Stimulated activated CD4-positive, alpha-beta T cell treated with anti-CD3 and anti-CD28 coated beads, Interleukin-12 subunit alpha, Interleukin-12 subunit beta, amount 100 ng/mL, for 48 hours (primary cell): ENCODE measurements at places on chromosomes 5 and 9.

DNA sequence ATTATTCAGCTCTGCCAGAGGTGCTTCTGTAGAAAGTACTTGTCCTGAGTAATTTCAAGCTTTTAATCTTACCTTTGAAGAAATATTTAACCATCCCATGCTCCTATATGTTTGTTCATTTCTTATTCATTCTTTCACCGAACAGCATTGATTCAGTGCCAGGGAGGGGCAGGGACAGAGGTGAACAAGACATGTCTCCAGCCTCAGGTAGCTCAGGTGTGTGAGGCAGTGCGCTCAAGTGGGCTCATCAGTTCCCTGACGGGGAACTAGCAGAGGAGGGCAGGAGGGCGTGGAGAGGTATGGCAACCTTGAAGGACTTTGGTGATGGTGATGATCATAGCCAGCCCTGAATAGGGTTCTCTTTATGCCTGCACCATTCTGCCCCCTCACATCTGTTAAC is 25.9 kb downstream of the ERGIC1 start:
- no peak for DNase-seq

- no peak for DNase-seq
Observed at GRCh38 chr5:69276422-69277174, 41.9 kb downstream of the CDK7 start.

GRCh38 chr5:147661541-147661940 is 121.0 kb downstream of the JAKMIP2 start:
- DNase-seq = no peak

DNA sequence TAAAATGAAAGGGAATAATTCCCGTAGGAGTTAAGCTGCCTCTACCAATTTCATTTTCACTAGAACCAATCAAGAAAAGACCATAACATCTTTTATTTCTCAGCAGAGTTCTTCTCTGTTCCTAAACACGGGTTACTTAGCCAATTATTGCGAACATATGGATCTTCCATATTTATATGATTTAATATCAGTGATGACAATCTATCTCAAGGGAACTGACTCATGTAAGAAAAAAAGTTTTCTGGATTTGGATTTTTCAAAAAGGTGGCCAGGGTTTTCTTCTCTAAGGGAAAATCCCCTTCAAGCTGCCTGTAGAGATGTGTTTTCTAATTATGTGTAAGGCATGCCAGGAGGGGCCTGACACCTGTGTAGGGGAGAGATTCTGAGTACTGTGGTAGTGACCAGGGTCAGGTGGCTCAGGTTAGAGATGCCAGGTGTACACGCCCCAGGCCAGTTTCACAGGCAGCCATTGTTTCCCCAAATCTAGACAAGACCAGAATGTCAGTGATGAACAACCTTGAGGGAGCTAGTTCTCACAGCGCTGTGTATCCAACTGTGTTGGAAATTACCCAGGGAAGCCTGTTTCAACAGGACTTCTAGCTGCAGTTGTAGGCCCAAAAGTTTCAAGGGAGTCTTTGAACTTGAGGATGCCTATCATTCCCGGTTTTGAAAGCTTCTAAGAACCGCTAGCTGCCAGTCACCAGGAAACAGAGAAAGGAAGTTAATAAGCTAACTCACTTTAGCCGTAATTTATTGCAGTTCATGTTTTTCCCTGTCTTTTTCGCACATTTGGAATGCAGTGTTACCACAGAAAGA is 572.5 kb upstream of the RGMB start:
- DNase-seq = no peak

DNA sequence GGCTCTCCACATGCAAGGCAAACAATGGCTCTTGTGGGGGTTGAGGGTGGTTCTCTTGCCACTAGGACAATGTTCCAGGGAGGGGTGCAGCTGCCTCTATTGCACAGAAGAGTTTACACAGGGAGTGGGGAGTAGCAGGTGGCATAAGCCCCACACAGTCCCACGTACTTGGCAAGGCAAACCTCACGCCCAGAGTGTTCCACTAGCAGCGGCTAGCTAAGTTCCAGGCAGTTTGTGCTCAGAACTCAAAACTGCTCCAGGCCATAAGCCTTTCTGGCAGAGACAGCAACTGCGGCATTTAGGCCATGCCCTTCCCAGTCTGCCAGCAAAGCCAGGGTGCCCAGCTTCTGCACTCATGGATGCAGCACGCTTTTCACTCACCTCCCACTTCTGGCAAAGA is 29.0 kb upstream of the BTNL3 start:
- DNase-seq = no peak

GRCh38 chr9:137784641-137785513 is 92.7 kb upstream of the CACNA1B start:
- no peak for DNase-seq

GRCh38 chr5:157431544-157432200 is 28.3 kb upstream of the NIPAL4 start:
- DNase-seq = no peak

DNA sequence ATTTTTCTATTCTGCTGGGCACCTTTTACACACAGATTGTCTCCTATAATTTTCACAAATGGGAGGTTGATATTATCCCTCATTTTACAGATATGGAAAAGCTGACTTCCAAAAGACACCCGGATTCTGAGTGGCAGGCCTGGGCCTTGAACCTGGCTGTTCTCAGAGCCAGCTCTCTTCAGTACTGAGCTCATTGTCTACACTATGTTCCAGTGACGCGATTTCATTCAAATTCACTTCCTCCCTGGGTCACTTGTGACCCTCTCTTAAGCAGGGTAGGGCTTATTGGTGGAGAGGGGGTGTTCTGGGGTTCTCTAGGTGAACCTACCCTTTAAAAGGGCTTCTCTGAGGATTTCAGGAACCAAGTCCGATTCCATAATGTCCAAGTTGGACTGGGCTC is 70.2 kb downstream of the ANKRD33B start:
- no peak for DNase-seq

- peak; percentile 16 for DNase-seq
Observed at GRCh38 chr5:172910828-172911627, 48.2 kb upstream of the RPL26L1 start.

DNA sequence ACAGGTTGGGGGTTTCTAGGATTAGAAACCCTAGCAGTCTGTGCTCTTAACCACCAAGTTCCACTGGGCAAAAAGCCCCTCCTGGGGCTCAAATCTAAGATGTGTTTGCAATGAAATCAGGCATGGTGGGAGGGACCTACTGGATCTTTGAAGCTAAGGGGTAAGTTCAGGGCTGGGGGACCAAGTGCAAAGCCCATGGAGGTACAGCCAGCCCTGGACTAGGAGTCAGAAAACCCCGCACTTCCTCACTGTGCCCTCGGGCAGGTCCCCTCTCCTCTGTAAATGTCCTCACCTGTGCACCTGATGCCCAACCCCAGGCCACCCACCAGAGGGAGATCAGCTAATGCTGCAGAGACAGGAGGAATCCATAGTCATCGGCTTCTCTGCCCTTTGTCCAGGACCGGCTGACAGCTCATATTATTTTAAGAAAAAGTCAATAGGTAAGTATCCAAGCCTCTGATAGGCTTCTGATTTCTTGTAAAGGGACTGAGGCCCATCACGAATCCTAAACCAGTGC is 138.3 kb downstream of the PAX5 start:
- no peak for DNase-seq

GRCh38 chr9:102767076-102767475 is 228.1 kb upstream of the CYLC2 start:
- DNase-seq = no peak

DNA sequence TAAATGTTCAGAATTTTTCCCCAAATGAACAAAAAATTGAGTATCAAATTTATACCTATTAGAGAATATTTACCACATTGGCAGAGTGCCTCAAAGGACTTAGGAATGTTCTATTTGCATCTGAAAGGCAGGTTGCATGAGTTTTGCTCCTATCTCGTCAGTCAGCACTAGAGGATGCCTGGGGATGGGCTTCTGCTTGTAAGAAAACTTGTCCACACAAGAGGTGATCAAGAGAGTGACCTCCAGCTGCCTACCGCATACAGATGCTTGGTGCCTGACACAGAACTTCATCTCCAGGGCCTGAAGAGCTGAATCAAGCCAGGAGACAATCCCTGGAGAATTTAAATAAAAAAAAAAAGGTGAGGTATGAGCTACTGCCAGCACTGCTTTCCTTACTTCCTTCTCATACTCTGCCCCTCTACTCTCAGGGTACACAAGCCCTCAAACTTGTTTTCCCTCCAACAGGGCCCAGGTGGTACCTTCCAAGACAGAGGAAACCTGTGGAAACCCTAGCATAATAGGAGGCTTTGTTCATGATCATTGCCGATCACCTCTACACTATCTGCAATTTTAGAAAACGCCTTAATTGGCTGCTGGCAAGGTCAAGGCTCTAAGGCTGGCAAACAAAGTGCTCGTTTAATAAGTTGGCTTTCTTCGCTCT is 166.6 kb downstream of the ELAVL2 start:
- no peak for DNase-seq

DNA sequence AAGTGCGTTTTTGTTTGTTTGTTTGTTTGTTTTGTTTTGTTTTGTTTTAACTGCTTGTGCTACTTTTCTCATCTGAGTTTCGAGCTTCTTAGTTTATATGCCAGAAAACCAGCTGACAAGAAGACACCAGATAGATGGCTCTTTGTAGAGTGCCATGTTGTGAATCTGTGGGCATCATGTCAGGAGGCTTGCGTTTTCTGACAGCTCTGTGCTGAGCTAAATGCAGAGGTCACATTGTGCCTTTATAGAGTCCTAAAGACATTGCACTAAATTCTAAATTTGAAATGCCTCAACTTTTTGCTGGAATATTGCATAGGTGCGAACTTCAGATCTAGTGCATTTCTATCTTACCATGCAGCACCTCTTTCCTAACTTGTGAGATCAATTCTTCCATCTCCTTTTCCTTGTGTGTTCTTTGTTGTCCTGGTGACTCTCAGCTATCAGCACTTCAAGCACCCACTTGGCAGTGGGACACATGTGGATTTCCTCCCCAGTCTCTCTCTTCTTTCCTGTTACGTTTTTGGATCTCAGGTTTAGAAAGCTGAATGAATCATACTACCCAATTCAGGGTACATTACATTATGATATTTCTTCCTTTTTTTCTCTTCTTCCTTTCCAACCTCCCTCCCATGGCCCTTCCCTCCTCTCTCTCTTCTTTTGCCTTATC is 379.0 kb upstream of the RPS23 start:
- DNase-seq = no peak

DNA sequence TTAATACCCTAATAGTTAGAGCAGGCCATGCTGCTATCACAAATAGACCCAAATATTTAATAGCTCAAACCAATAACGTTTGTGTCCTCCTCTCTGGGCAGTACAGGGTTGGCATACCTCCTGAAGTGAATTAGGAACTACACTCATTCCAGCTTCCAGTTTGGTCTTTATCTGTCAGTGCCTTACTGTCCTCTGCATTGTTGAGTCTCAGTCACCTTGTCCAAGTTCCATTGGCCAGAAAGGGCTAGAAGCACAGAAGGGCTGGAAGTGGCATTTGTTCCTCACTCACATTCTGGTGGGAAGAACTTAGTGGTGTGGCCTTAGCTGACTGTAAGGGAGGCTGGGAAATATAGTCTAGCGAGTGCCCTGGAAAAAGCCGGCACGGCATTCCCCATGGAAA is 11.2 kb downstream of the FXN start:
- no peak for DNase-seq

DNA sequence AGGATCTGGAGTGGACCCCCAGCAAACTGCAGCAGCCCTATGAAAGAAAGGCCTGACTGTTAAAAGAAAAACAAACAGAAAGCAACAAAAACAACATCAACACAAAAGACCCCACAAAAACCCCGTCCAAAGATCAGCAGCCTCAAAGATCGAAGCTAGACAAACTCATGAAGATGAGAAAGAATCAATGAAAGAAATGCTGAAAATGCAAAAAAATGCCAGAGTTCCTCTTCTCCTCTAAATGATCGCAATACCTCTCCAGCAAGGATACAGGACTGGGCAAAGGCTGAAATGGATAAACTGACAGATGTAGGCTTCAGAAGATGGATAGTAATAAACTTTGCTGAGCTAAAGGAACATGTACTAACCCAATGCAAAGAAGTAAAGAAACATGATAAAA is 526.3 kb upstream of the DAB2 start:
- DNase-seq = no peak

GRCh38 chr9:123941524-123942070 is 11.7 kb upstream of the DENND1A start:
- DNase-seq = no peak

DNA sequence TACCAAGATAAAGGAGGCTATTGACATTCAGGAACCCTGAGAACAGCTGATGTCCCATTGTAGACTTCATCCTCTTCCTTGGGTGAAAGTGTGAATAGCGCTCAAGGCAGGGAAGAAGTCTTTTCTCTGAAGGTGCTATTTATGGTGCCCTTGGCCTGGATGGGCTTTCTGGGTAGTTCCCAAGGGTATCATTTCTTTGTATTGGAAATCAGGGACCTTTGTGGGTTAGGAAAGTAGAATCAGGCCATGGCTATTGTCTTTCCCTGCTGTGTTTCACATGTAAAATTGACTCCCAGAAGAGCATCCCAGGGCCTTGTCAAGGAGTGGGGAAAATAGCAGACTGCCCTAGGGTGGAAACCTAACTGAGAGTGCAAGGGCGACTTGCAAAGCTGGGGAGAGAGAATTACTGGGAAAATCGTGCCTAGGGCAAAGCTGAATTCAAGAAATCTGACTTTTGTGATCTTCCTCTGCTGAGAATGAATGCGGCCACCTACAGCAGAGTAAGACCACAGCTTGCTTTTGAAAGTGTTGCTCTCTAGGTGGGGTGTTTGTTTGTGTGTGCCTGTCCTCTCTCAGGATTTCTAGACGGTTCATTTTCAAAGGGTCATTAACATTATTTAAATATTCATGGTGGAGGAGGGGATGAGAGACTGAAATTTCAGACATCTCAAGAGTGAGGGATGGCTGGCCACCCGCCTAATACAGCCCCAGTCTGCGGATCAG is 160.6 kb downstream of the C9orf152 start:
- no peak for DNase-seq

DNA sequence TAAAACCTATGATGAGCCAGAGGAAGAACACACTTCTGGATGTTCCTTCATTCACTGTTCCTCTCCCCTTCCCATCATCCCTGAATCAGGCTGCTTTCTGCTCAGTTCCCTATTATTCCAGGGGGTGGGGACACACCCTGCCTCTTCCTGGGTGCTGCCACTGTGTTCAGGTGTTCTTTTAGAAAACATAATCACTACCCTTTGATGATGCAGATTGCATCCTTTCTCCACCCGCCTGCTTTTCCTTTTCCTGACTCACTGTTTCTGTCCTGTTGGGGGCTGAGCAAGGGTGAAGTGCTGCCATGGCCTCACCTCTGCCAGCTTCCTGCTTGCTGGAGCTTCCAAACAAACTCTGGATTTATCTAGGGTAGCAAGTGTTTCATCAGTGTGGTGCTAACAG is 331.9 kb upstream of the GRIA1 start:
- DNase-seq = no peak

GRCh38 chr5:15601274-15601673 is 101.3 kb downstream of the FBXL7 start:
- DNase-seq = no peak

DNA sequence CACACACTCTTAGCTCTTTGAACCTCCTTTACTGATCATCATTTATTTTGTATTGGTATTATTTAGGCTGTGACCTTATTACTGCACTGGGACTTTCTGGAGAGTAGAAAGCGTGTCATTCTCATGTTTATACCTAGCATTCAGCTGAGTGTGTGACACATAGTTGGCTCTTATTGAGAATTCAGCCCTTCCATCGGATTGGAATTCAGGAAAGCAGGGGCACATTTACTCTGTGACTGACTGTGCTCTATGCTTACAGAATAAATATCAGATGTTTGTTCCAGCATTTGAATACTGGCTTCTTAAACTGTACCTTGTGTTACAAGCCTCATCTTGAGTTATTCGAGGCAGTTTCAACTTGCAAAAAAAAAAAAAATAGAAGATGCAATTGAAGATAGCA is 360.9 kb upstream of the DAP start:
- no peak for DNase-seq
